Airway epithelial cell (primary cell): ENCODE measurements at places on chromosomes 7 and 10. TPM values are rescaled to one million over a fixed set of nuclear protein-coding genes. Genes with fewer than 3 reads are reported as not detected.

The PPP1R9A gene
- total RNA-seq, result 0.19 and 0.42 TPM in 2 replicates

The STEAP1B gene
- total RNA-seq, result 0.63 and 0.70 TPM in 2 replicates

The MCM10 gene
- 9.5 and 12.6 TPM in 2 replicates for total RNA-seq

The NKX1-2 gene
- 3.3 and 4.0 TPM in 2 replicates for total RNA-seq

The AKR1C8 gene
- total RNA-seq, result not detected in 2 replicates

The PTPN20 gene
- 0.63 and 4.2 TPM in 2 replicates for total RNA-seq
